ACHN (cell line): ENCODE measurements at places on chromosomes 1 and 21.

- no peak for DNase-seq
Observed at GRCh38 chr21:28936036-28936435, 56.6 kb downstream of the LTN1 start.

GRCh38 chr1:184950227-184950626, 24.1 kb downstream of the NIBAN1 start:
- DNase-seq, result no peak

GRCh38 chr1:234957330-234958065, 171.1 kb downstream of the TOMM20 start:
- peak; percentile 86 for DNase-seq

- no peak for DNase-seq
Observed at GRCh38 chr1:19639999-19640362, 4.1 kb upstream of the NBL1 start.

- DNase-seq, result no peak
Observed at GRCh38 chr1:185478877-185479276, 161.8 kb upstream of the IVNS1ABP start.

DNA sequence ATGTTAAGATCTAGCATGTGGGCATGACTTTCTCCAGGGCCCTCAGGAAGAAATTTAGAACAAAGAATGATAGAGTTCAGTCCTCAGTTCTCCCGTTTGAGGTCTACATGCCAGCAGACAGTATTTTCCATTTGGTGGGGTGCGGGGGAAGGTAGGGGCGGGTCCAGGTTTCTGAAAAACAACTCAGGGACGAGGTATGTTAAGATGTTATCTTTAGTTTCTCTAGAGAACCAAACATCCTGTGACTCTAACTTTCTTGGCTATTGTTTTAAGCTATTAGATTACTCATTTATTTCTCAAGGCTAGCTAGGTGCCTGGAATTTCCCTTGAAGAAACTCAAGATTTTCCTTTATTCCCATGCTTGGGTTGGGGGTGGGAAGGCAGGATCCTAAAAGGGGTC, 42.3 kb upstream of the SYT14 start:
- DNase-seq, result peak; percentile 81

- no peak for DNase-seq
Observed at GRCh38 chr1:63590166-63590560, 3.0 kb upstream of the PGM1 start.

DNA sequence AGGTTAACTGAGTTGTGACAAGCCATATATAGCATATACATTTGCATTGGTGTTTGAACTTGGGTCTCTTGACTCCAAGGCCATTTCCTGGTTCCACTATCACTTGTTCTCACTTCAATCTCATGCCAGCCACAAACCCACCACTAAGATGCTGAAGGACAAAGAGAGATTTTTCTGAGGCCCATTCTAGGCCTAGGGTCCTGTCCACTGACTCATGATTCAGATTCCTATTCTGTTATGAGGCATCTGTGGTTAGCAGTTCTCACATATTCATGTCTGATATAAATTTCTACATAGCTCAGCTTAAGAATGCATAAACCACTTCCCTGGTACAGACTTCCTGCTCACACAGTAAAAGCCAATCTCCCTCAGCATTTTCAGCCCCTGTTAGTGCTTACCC, 326.1 kb upstream of the BEND5 start:
- peak; percentile 56 for DNase-seq

DNA sequence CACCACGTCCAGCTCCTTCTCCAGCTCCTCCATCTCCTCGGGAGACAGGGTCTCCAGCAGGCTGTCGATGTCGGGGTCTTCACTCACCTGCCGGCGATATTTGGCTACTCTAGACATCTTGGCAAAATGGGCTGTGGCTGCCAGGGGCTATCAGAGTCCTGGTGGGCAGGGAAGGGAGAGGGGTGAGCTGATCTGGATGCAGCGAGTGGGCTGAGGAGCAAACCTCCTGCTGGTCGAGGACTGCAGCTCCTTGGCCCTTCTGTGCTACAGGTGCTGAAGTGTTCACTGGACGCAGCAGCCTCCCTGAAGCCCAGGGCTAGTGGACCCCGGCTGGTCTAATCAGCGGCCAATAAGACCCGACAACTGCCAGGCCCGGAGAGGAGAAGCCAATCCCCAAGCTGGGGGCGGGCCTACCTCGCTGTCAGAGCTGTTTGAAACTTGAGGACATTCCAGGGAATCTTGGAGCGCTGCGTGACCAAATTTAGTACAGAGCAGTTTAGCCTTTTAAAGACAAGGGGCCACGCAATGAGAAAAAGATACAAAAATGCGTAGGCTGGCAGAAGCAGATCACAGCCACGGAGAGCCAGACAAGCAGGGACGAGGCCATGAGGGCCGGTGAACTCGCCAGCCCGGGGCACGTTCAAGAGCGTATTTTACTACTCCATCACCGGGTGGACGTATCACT, at the start of gene LMOD1:
Gene LMOD1, minus strand, starts transcription at position 325 of the 685 bp plus-strand sequence. Its CDS starts 208 bp downstream, at position 117.
- DNase-seq, result peak; percentile 85

GRCh38 chr1:104064399-104064798, 314.7 kb downstream of the AMY1C start:
- DNase-seq, result no peak

DNA sequence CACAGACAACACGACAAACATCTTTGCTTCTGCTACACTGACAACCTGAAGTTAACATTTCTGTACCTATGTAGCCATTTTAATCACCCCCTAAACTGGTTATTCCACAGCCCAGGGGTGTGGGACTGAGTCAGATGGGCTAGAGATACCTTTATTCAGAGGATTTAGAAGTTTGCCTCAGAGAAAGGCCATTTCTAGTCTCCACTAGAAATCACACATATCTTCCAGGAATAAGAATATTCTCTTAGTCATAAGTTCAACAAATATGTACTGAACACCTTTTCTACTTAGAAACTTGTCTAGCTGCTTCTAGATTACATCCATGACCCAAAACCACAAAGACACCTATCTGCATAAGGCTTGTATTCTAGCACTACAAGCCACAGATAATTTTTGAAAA, 38.8 kb downstream of the ERG start:
- DNase-seq, result no peak

- no peak for DNase-seq
Observed at GRCh38 chr1:21318057-21318713, 27.9 kb upstream of the ECE1 start.

DNA sequence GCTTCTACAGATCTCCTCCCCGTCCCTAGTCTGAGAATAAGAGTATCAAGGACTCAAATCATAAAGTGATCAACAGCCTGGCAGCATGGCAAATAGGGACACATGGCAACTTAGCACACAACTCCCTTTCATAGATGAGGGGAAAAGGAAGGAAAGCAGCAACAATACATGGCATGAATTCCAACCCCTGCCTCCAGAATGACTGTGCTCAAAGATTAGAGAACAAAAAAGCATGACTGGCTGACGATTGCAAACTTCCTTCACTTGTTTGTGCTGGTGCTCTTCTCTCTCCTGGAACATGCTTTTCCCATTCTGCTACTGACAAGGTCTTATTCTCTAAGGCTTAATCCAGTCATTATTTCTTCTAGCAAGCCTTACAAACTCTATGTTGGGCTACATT, 11.5 kb downstream of the KTI12 start:
- no peak for DNase-seq

DNA sequence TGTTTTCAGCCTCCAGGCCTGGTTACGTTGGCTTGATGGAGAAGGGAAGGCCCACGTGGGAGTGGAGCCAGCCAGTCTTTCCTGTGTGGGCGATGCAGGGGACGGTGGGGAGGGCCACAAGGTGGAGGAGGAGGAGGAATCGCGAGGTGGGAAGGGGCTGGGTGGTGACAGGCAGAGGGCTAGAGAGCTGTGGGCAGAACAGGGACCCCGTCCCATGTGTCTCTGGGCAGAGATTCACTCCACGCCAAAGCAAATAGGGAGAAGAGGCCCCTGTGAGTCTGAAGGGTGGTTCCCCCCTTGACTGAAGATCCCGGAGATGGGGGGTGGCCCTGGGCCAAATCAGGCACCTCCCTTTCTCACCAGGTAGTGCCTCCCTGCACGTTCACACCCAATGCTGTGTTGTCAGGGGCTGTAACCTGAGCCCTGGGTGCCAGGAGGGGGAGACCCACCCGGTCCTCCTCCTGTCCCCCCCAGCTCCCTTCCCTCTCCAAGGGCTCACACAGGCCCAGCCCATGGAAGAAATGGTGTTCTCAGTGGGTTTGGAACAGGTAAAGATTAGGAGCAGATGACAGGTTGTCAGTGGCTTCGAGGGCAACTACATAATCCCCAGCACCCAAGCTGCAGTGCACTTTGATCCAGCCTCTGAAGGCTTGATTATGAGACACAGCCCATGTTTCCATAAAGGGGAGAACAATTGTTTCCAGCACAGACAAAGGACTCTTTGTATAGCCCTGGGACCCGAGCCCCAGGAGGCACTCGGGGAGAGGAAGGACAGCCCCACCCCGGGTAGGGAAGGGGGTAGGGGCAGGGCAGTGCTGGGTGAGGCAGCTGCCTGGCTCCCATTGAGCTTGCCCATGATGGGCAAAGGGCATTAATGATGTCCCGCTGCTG, 37.7 kb upstream of the GPR37L1 start:
- no peak for DNase-seq

- no peak for DNase-seq
Observed at GRCh38 chr21:15212206-15212605, 147.4 kb upstream of the NRIP1 start.

- no peak for DNase-seq
Observed at GRCh38 chr1:216960716-216961115, 237.5 kb upstream of the ESRRG start.

- DNase-seq, result no peak
Observed at GRCh38 chr1:246319083-246319714, 187.9 kb downstream of the SMYD3 start.

- DNase-seq, result peak; percentile 97
Observed at GRCh38 chr1:210882414-210883221, 251.3 kb downstream of the KCNH1 start.

- DNase-seq, result no peak
Observed at GRCh38 chr1:29213055-29213454, 17.7 kb downstream of the MECR start.

- DNase-seq, result peak; percentile 39
Observed at GRCh38 chr1:63774617-63775417, 1.0 kb downstream of the ROR1 start.

DNA sequence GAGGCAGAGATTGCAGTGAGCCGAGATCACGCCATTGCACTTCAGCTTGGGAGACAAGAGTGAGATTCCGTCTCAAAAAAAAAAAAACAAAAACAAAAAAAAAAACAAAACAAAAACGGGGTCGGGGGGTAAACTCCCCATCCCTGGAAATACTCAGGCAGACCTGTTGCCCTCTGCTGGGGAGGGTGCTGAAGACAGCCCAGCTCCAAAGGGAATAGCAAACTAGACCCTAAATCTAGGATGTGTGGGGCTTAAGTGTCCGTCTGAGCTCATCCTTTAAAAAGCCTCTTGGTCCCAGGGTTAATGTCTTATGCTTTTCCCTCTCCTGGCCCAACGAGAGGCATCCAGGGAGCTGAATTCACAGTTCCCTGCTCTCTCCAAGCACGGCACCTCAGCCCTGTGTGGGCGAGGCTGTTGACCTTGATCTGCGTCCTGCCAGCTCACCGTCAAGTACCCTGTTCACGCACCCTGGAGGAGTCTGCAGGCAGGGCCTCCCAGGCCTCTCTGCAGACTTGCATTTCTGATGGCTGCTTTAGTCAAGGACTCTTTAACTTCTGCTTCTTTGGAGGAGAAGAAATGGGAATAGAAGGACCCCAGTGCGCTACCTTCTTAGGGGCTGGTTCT, 22.3 kb downstream of the KCND3 start:
- no peak for DNase-seq

GRCh38 chr1:34792868-34793727, at the start of gene GJA4:
GJA4 (plus strand) TSS chr1:34792999; CDS start chr1:34794214, 1,215 bp downstream.
- DNase-seq, result no peak

DNA sequence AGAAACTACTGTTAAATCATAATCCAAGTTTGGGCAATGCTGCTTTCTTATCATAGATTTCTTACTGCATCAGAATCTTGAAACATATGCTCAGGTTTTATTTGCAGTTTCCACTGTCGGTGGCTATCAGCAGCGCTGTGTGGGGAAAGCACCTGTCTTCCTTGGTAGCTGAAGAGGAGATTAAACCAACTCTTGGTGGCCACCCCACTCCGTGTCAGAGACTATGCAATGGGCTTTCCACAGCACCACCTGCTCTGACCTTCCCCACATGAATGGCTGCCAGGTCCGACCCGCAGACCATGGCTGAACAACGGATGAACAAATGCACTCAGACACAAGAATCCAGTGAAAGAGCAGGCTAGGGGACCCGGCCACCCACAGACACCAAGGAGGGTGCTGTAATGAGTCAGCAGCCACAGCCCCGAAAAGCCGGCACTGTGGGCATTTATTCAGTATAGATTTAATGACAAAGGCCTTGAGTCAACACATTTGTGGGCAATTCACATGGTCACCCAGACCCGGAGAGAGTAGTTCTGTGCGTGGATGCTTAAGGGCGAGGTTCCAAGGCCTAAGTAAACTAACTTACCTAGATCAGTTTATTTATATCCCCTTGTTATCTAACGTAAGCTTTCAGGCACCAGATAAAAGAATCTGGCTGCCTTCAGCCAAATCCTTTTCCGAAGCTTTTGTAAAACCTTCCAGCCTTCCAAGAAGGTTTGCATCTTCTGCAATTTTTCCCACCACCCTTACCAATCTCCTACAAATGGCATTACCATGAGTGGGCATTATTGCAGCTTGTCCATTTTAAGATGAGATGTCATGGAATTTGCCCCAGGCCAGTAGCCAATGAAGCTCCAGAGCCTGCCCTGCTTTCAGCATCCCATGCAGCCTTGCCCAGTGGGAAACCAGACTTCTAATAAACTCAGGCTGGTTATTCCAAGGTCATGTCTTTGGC, 82.7 kb downstream of the HLCS start:
- no peak for DNase-seq

- no peak for DNase-seq
Observed at GRCh38 chr1:181647314-181648035, 164.2 kb downstream of the CACNA1E start.

GRCh38 chr1:37392051-37392450, 82.3 kb upstream of the ZC3H12A start:
- no peak for DNase-seq

DNA sequence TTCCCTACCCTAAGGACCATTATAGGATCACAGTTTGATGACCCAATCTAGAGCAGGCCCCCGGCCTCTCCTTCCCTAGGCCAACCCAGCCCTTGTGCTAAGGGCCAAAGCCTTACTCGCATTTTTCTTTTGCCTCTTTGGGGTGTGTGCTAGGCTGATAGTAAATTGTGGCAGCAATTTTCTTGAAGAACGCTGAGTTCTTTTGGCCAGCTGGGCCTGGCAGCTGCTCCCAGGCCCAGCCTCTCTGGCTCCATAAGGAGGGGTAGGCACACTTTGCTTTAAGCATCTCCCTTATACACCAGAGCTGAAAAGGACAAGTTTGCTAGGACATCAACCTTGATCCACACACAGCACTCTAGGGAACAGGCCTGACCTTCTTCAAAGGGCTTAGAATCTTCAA, 4.2 kb downstream of the OLFML2B start:
- DNase-seq, result no peak
